ENCODE measurements at places on chromosomes 2 and 18. TPM values are rescaled to one million over a fixed set of nuclear protein-coding genes. Genes with fewer than 3 reads are reported as not detected.

- no peak for DNase-seq
Measured at GRCh38 chr18:46751882-46752281, 5.0 kb downstream of the ST8SIA5 start.

Gene SDC1
- 45.5 TPM for total RNA-seq

Gene ARHGAP15
- 0.38 TPM for total RNA-seq

- DNase-seq, result no peak
Measured at GRCh38 chr18:51195451-51196117, 1.9 kb downstream of the MEX3C start.

Gene AOX1
- 2.2 TPM for total RNA-seq

Gene MARCO
- 0.22 TPM for total RNA-seq

Gene TCF23
- total RNA-seq, result 0.04 TPM

Gene DNMT3A
- 215 TPM for total RNA-seq

DNA sequence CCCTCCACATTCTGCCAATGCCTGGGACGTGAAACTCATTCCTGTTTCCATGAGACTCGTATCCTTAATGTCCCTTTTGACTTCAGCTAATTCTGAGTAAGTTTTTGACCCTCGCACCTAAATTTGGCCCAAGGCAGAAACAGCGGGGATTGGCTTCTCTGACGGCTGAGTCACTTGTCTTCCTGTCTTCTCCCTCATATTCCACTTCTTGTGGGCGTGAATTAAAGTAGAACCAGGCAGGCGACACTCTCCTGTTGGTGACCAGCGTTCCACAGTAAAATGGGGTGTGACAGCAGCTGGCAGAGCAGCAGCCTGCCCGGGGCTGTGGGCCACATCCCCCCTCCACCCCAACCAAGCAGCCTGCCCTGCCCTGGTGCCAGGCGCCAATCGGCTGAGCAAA lies 15.5 kb downstream of the TTC32 start:
- DNase-seq, result no peak

DNA sequence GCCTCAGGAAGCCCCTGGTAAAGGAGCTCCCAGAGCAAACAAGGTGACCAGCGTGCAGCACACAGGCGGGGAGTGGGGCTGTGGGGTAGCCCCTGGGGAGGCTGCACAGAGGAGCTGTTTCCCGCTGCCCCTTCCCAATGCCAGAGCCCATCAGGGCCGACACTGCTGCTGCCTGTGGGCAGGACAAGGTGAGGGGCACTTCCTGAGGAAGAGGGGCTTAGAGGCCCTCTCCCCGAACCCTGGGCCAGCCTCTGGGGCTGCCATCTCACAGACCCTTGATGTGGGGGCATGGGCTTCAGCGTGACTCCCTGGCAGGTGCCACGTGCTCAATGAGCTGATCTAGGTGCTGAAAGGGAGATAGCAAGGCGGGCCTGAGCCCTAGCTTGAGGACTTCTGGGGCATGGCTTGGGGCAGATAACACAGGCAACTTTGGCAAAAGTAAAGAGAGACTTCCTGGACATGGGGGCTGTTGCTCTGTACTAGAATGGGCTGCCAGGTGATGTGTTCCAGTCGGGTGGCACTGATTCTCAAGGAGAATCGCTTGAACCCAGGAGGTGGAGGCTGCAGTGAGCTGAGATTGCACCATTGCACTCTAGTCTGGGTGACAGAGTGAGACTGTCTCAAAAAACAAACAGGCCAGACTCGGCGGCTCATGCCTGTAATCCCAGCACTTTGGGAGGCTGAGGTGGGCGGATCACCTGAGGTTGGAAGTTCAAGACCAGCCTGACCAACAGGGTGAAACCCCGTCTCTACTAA lies 9.9 kb upstream of the KLF11 start:
- DNase-seq, result no peak

Gene ENOSF1
- total RNA-seq, result 71.6 TPM

DNA sequence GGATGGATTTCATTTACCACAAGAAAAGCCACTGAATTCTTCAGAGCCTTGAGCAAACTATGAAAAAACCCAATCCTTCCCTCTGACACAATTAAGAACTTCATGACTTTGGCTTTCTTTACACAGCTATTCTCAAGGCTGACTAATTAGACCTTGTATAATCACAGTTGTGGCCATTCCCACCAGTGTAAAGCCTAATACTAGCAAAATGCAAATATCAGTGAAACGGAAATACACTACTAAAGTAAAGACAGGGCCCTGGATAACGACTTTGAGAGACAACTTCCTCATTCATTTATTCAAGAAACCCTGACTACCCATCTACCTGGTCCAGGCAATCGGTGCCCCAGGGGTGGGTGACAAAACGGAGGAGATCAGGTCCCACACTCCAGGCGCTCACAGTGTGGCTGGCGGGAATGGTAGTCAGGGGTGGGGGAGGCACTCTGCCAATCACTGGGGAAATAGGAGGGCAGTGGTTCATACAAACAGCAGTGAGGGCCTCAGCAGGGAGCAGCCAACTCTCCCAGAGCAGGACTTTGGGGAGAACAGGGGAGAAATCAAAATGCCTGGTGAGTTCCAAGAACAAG lies 28.1 kb downstream of the TMEM163 start:
- DNase-seq, result no peak

Gene VWA3B
- not detected for total RNA-seq

Gene MROH2A
- total RNA-seq, result not detected

GRCh38 chr18:5425721-5426120 lies 118.1 kb downstream of the EPB41L3 start:
- DNase-seq, result no peak

GRCh38 chr2:42087857-42088195 lies 40.0 kb downstream of the PKDCC start:
- DNase-seq, result no peak

- no peak for DNase-seq
Measured at GRCh38 chr2:33436083-33436482, 40.4 kb upstream of the RASGRP3 start.

- no peak for DNase-seq
Measured at GRCh38 chr2:233813236-233814055, 35.3 kb downstream of the MROH2A start.

DNA sequence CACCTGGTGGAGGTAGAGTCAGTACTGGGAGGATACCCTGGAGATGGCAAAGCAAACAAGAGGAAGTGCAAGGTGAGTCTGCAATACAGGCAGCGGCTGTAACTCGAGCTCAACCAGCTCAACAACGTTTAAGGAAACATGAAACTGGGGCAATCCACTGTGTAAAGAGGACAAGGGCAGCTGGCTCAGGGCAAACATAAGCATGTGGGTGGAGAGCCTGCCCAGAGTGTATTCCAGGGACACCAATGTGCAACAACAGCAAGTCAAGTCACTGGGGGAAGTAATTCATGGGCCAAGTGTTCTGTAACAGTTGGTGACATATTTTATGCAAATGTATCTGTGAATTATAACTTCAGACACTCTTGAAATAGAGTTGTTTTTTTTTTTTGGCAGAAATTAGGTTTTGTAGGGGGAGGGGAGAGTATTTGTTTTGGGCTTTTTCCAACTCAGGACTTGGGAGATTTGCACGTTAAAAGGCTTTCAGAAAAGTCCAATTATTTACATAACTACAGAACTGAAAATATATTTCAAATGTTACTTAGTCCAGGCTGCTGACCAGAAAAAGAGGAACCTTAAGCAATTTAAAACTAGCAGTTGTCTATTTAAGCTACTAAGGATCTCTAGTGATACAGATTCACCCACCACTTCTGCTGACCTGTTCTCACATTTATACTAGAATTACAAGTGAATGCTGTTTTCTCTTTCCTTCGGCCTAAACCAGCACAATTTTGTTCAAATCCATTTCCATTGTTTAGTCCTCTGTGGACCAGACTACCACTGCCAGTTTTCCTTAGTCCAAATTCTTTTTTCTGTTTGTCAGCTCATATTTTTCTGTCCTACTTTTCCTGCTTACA lies 18.6 kb downstream of the NRXN1 start:
- DNase-seq, result no peak

Gene SPRED2
- 31.5 TPM for total RNA-seq

DNA sequence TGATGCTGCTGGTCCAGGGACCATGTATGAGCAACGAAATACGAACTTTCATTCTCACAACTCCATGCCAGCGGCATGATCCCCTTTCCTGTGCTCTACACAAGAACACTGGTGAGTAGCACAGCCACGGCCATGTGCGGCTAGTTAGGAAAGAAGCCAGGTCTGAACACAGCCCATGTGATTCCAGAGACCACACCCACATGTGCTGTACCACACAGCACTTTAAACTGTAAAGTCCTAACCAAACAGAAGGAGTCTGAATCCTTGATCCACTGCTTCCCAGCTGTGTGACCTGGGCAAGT lies 33.0 kb upstream of the ACAA2 start:
- DNase-seq, result no peak

GRCh38 chr2:176582176-176582575 lies 312.9 kb downstream of the MTX2 start:
- DNase-seq, result no peak

GRCh38 chr2:116716038-116716437 lies 1098.5 kb upstream of the DDX18 start:
- DNase-seq, result no peak

DNA sequence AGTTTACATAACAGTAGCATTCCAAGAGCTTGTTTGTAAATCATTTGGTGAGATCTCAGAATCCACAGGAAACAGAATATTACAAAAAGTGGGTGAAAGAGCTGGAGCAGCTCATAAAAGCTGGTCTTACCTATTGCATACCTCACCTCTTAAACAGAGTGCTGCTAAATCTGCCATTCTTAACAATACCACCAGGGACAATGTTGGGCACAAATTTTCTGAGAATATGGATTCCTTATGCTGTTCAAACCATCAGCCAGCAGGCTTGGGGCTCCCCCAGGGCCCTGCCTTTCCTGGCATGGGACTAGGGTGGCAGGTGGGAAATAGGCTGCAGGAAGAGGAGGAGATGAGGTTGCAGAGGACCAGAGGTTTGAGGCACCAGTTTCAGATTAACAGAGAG lies 55.6 kb downstream of the TGFA start:
- DNase-seq, result no peak

- no peak for DNase-seq
Measured at GRCh38 chr2:10877651-10878111, 34.1 kb upstream of the KCNF1 start.

DNA sequence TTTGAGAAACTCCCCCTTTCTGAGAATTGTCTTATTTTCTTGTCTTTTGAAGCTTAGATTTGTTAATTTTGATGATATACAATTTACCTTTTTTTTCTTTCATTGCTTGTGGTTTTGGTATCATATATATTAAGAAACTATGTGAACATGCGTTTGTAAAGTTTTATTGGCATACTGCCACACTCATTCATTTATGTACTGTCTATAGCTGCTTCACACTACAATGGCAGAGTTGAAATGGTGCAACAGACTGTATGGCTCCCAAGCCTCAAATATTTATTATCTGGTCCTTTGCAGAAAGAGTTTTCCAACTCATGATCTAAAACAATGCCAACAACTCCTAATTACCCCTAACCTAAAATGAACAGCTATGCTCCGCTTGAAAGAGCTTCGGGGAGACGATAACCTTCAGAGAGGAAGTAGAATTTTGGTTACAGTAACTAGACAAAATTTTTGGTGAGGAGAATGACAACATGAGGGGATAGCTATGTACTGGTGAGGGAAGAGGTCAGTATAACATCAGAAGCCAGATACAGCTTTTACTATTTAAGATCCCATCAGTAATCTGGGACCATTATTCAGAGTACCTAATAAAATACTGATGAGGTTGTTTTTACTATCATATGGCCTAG lies 16.1 kb downstream of the PPP3R1 start:
- no peak for DNase-seq

Gene BOLL
- not detected for total RNA-seq
